GM03348 (cell line): ENCODE measurements at places on chromosomes 11 and 22.

GRCh38 chr11:16925561-16926065 lies 88.6 kb downstream of the PLEKHA7 start:
- peak; percentile 63 for DNase-seq

DNA sequence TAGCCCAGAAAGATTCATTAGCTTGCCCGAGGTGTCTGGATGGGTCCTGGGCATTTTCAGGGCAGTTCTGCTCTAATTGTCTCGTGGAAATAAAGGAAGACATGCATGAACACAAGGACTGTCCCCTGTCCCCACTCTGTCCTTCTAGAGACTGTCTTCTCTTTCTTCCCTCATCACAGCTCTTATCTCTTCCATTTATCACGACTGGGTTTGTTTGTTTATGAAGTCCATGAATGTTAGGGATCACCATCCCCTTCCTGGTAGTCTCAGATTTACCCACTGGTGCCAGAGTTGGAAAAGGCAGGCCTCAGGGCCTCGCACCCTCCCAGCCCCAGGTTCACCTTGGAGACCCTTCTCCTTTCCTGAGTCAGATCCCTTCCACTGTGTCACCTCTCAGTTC lies 134.8 kb downstream of the PARVA start:
- DNase-seq = no peak

DNA sequence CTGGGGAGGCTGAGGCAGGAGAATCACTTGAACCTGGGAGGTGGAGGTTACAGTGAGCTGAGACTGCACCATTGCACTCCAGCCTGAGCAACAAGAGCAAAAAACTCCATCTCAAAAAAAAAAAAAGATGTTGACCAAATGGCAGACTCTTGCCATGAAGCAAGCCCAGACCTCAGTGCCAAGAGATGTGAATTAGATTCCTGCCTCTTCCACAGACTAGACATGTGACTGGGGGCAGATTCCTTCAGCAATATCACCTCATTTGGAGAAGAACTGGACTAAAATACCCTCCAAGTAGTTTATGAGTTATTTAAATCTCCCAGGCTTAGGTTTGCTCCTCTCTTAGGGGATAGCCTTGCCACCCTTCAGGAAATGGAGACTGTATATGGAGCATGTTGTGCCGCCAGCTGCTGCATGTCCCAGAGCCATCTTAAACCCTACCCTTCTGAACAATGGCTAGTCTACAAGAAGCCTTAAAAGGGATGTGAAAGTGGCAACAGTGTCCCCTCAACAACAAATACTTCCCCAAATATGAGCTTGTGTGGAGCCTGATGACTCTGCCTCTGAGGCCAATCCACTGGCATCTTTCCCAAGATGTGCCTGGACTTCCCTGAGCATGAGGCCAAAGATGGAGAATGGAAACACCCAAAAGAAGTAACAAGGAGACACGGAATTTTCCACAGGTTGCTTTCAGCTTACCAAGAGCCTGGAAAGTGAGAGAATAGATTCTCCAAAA lies 763 bp upstream of the MS4A7 start:
- DNase-seq = no peak

DNA sequence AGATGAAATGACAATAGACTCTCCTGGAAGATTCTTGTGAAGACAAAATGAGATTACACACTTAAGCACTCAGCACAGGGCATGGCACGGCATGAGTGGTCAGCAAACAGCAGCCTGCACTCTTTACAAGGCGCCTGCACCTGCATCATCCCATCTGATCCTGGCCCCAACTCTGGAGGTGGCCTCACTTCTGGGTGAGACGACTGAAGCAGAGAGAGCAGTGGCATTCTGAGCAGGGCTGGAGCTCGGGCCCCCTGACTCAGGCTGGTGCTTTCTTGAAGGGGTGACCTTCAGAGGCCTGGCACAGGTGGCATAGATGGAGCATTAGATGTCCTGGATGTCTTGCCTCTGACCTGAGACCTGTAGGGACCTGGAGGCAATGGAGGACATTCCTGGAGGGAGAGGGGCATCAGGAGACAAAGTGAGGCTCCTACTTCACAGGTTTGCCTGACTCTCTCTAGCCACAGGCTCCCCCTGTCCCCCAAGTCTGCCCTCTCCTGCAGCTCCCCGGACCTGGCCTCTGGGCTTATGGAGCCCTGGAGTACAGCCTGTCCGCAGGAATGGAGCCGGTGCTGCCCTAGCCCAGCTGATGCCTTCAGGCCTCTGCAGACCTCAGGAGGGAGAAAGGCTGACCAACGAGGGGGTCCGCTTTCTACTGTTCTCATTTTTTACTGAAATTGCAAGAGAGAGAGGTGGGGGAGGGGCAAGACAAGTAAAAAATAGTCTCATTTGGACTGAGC lies 65.5 kb upstream of the THY1 start:
- no peak for DNase-seq

DNA sequence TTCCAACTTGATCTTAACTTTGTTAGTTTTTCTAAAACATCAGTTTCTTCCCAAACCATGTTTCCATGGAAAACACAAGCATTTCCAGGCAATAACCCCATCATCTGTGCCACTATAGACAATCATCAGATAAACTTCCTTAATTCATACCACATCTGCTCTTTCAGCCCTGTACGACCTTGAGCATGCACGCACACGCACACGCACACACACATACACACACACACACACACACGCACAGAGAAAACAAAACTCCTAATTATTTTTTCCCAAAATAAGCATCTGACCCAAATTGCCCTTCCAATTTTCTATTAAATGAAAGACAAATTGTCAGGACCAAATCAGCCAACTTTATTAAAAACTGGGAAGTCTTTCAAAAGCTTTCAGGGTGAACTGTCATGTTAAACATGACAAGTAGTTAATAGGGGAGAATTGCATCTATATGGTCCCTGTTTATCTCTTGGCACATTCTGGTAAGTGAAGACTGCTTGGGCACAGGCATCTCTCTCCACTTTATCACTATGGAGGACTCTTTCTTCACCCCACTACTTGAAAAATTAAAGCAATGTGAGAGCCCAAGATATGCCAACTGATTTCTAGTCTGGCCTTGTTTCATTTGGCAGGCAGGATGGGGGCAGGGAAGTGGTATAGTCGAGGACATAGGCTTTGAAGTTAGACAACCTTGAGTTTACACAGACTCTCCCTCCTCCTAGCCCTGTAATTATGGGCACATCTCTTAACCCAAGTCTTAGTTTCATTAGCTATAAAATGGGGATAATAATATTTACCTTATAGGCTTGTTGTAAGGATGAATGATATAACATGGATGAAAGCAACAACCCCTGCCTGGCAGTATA lies 15.1 kb downstream of the ADM start:
- no peak for DNase-seq

DNA sequence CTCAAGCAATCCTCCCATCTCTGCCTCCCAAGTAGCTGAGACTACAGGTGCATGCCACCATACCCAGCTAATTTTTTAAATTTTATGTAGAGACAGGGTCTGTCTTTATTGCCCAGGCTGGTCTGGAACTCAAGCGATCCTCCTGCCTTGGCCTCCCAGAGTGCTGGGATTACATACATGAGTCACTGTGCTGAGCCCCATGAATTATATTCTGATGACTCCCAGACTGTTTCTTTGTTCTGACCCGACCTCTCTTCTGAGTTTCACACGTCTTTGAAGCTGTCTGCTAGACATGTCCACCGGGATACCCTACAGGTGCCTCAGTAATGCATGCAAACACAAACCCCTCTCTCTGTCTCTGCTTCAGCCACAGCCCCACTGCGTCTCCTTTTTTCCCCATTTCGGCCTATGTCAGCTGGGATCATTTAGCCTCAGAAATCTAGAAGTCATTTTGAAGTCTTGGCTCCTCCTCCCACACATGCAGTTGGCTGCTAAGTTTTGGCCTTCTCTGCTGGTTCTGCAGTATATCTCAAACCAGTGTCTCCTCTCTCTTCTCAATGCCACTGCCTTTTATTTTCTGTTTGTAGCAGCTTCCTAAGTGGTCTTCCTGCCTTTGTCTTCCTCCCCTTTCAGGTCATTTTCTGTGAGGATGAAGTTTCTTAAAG lies 4.8 kb downstream of the VPS26B start:
- DNase-seq = peak; percentile 41

DNA sequence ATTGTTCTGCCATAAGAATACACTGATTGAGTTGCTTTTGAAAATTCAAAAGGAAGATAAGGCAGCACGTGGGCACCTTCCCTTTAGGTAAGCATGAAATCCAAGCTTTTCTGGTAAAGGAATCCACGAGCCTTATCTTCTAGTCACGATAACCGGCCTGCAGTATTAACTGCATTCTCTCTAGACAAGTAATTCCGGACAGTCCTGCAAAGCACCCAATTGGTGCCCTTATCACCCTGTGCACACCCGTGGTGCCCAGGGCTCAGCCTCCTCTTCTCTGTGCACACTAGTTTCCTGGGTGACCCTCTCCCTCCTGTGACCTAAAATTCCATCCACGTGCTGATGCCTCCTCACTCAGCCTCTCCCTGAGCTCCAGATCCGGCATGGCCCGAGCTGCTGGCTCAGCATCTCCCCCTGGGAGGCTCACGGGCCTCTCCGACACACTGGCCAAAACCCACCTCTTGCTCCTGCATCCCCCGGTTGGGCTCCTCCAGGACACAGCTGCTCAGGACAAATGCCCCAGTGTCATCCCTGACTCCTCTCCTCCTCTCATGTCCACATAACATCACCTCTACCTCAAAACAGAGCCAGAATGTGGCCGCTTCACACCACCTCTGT lies 63.7 kb downstream of the PACSIN2 start:
- no peak for DNase-seq

GRCh38 chr22:21762712-21763581 lies 27.4 kb upstream of the YPEL1 start:
- no peak for DNase-seq

DNA sequence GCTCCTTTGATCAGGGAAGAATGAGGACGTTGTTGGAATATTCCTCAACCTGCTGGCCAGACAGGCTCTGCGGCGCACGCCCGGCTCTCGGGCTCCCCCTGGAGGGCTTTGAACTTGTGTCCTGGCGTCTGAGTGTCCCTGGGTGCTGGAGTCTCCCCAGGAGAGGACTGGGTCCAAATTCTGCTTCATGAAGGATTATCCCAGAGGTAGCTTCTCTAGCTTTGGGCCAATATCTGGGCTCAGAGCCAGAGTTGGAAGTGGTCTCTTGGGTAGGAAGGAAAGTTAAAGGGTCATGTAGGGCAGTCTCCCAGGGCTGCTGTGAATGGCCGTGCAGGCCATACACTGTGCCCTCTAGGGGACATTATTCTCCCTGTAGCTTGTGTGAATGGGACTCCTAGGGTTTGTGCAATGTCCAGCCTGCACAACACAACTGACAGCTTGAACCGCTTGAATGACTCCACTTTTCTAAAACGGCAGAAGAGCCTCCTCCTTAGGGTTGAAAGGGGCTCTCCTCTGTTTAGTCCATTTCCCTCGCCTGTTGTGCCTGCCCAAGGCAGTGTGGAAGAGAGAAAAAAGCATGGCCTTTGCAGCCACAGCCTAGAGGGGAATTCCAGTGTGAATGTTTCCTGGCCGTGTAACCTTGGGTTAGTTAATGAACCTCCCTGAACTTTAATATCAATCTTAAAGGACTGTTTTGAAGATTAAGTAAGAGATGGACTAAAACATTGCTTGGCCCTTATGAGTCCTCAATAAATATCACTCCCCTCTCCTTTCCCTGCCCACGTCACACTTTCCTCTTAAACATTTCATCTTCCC lies 111.2 kb upstream of the THY1 start:
- DNase-seq = peak; percentile 90

GRCh38 chr22:29443861-29444792 lies 5.7 kb downstream of the RFPL1 start:
- no peak for DNase-seq

- peak; percentile 84 for DNase-seq
Measured at GRCh38 chr11:45652781-45653180, 12.6 kb downstream of the CHST1 start.

DNA sequence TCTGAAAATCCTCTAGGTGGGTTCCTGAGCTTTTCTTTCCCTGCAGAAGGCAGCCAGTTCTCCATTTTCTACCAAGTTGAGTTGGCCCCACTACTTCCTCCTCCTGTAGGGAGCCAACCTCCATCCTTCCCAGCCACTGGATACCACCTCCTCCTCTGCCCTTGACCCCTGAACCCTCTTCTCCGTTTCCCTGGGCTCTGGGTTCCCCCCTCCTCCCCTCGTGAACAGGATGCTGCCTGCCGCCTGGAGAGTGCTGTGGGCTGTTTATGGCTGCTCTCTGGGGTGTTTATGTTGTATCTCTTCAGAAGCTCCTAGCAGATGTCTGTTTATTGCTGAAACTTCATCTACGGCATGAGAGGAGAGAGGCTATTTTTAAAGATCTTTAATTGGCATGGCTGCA lies 8.6 kb downstream of the MICAL2 start:
- no peak for DNase-seq

- no peak for DNase-seq
Measured at GRCh38 chr11:14393889-14394288, 34.9 kb upstream of the RRAS2 start.

DNA sequence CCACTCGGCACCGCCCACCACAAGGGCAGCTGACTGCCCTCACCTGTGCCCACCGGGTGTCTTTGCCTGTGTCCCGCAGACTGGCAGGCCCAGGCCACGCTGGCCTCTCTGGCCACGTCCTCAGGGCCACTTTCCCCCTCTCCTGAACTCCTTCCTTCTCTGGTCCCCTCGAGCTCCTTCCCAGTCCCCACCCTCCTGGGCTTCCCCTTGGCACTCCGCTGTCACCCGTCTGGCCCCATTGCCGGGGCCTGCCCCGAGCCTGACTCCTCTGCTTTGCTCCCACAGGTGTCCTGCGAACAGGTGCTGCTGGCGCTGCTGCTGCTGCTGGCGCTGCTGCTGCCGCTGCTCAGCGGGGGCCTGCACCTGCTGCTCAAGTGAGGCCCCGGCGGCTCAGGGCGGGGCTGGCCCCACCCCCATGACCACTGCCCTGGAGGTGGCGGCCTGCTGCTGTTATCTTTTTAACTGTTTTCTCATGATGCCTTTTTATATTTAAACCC lies 14.2 kb downstream of the MCAT start:
- DNase-seq = no peak

GRCh38 chr22:49084206-49084605 lies 743.5 kb downstream of the BRD1 start:
- no peak for DNase-seq

- no peak for DNase-seq
Measured at GRCh38 chr11:63603180-63603518, 11.1 kb downstream of the PLAAT3 start.

GRCh38 chr11:9573775-9574621 lies 528 bp downstream of the WEE1 start:
- peak; percentile 46 for DNase-seq

DNA sequence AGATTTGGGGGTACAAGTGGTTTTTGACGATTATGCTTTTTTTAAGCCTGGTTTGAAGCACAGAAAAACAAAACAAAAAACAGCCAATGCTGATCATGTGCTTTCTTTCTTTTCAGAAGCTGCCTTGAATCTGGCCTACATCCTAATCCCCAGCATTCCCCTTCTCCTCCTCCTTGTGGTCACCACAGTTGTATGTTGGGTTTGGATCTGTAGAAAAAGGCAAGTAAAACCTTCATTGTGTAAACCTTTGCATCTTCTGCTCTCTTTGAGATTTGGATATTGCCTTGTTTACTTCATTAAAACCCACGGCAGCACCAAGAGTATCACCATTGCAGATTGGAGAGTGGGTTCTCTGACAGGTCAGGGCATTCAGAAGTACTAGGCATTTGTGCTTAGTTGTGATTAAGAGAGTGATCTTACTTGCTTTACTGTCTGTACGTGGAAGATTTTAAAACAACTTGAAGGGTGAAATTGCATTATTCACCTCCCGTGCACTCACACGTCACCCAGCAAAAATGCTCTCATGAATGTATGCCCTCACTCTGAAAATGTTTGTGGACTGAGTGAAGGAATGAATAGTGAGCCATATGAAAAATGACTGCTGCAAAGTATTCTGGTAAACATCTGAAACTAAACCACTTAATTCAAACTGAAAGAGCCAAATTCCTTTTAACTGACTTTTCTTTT lies 17.0 kb downstream of the LAYN start:
- DNase-seq = peak; percentile 69

GRCh38 chr11:90753546-90753945 lies 530.7 kb upstream of the CHORDC1 start:
- DNase-seq = no peak
